Osteocyte (in vitro differentiated cells): ENCODE measurements at places on chromosomes 16 and 17. TPM values are rescaled to one million over a fixed set of nuclear protein-coding genes. Genes with fewer than 3 reads are reported as not detected.

DNA sequence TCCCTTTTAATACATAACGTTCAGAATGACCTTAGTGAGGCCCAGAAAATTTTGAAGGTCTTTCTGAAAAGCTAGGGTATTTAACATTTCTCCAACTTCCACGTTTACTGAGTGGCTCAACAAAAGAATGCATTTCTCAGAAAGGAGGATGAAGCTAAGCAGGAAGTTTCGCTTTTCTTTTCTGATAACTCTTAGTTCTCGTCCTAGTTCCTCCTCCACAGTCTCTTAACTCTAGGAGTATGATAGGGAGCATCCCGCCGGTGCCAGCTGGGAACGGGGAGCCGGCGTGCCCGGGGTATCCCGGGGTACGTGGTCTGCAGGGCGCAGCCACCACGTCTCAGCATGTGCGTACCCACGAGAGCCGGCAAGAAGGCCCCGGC, 363 bp downstream of the KARS1 start:
- H3K27ac ChIP-seq: peak overlapping the region; percentile 93
- no peaks in the 10 kb centered on the region for H3K27me3 ChIP-seq
- peaks cover 10% of the 10 kb centered on the region for H3K36me3 ChIP-seq
- H3K4me1 ChIP-seq: peaks cover 50% of the 10 kb centered on the region
- peak overlapping the region; percentile 92 for H3K4me3 ChIP-seq

- peaks cover 3% of the 10 kb centered on the region for H3K27me3 ChIP-seq
- no peak overlapping the region for H3K27ac ChIP-seq
- no peaks in the 10 kb centered on the region for H3K36me3 ChIP-seq
- no peak overlapping the region for H3K4me3 ChIP-seq
Observed at GRCh38 chr17:17645961-17646360, 35.3 kb upstream of the RAI1 start.

GRCh38 chr17:47929218-47930000, 12.0 kb upstream of the PNPO start:
- H3K27me3 ChIP-seq: no peaks in the 10 kb centered on the region
- no peak for DNase-seq
- H3K4me3 ChIP-seq: no peak overlapping the region
- H3K27ac ChIP-seq: no peak overlapping the region
- peaks cover 10% of the 10 kb centered on the region for H3K4me1 ChIP-seq

- no peak overlapping the region for H3K4me3 ChIP-seq
- H3K27me3 ChIP-seq: peaks cover 2% of the 10 kb centered on the region
- no peaks in the 10 kb centered on the region for H3K4me1 ChIP-seq
- H3K36me3 ChIP-seq: no peaks in the 10 kb centered on the region
Observed at GRCh38 chr16:7303660-7304200, 28.9 kb upstream of the RBFOX1 start.

DNA sequence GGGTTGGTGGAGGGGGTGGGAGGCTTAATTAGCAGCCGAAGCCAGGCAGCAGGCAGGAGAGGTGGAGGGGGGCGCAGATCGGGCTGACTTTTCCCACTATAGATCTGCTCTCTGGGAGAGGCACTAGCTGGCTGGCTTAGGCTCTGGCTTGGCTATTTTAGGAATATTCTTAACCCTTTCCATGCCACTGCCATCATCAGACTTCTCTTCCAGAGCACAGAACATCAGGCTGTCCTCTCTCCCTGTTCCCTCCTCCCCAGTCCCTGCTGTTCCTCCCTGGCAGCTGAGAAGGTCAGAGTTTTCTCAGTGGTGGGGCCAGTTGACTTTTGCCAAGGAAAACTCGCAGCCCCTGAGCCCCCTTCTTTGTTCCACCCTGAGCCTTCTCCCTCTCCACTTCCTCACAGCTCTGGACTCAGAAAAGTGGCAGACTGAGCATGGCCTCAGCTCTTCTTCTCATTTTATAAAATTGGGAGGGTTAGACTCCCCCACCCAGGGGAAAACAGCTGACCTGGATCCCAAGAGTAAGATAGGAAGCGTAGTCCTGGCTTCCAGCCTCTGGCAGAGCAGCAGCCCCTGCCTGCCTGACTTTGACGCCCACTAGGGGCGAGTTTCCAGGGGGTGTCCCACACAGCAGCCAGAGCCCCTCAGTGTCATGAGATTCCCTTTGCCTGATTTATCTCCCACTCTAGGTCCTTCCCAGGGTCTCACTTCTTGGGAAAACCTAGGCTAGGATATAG, 9.9 kb upstream of the C1QL1 start:
- H3K27me3 ChIP-seq: peaks cover 26% of the 10 kb centered on the region
- H3K4me1 ChIP-seq: peaks cover 11% of the 10 kb centered on the region
- no peak overlapping the region for H3K27ac ChIP-seq
- DNase-seq: no peak
- H3K36me3 ChIP-seq: no peaks in the 10 kb centered on the region

DNA sequence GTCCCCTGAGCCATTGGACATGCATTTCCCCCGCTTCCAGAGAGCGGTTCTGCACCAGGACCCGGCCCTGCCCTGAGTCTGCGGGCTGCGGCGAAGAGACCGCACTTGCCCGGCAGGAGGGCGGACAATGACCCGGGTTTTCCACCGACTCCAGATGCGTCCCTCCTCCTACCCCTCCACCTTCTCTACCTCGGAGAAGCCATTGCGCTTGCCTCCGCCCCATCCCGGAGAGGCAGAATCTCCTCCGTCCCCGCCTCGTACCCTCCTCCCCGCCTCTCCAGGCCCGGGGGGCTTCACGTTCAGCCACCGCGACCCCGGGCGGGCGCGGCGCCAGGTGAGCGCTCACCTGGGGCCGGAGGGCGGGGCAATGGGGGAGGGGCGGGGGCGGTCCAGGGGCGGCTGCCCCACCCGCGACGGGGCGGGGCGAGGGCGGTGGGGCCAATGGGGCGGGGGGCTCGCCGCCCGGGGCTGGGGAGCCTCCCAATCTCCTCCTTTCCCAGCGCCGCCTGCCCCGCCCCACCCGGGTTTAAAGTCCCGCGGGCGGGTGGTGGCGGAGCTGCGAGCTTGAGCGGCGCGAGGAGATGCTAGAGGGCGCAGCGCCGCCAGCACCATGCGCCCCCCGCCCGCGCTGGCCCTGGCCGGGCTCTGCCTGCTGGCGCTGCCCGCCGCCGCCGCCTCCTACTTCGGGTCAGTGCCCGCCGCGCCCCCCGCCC, at the start of gene WNT9B:
Gene WNT9B, plus strand, starts transcription at position 555 of the 713 bp plus-strand sequence. Its CDS starts 56 bp downstream, at position 611.
- peak within 1 kb of the TSS; percentile 67 for H3K4me3 ChIP-seq
- H3K27ac ChIP-seq: no peak within 1 kb of the TSS
- H3K27me3 ChIP-seq: peaks cover 72% of the 10 kb centered on the region
- H3K36me3 ChIP-seq: no peaks in the 10 kb centered on the region
- no peak for DNase-seq

DNA sequence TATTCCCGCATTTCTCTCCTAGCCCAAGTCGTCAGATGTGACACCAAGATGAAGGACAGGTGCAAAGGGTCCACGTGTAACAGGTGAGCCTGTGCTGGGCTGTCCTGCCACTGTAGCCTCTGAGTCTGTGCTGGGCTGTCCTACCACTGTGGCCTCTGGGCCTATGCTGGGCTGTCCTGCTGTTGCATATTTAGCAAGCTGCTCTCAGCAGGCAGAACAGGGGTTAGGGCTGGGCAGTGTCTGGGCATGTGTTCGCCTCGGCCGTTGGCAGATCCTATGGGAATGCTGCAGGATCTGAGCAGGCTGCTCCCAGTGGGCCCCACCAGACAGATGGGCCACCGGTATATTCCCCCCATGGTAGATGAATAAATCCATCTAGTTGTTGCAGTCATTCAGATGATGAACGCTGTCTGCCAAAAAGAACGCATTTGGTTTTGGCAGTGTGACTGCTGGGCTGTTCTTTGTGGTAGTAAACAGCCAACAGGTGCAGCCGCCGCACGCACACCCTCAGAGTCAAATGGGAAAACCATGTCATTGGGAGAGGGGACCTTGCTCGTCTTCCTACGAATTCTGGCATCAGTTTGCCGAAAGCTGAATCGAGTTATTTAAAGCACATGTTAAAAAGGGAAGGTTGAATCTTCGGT, 49.2 kb downstream of the CRISPLD2 start:
- H3K36me3 ChIP-seq: peaks cover 1% of the 10 kb centered on the region
- DNase-seq: no peak
- peaks cover 4% of the 10 kb centered on the region for H3K4me1 ChIP-seq

CCL3 gene
- not detected in 2 replicates for total RNA-seq

- no peaks in the 10 kb centered on the region for H3K36me3 ChIP-seq
- no peak overlapping the region for H3K4me3 ChIP-seq
- H3K4me1 ChIP-seq: peaks cover 5% of the 10 kb centered on the region
- peaks cover 6% of the 10 kb centered on the region for H3K27me3 ChIP-seq
- no peak for DNase-seq
Observed at GRCh38 chr17:69588827-69589239, 174.3 kb downstream of the MAP2K6 start.

DNA sequence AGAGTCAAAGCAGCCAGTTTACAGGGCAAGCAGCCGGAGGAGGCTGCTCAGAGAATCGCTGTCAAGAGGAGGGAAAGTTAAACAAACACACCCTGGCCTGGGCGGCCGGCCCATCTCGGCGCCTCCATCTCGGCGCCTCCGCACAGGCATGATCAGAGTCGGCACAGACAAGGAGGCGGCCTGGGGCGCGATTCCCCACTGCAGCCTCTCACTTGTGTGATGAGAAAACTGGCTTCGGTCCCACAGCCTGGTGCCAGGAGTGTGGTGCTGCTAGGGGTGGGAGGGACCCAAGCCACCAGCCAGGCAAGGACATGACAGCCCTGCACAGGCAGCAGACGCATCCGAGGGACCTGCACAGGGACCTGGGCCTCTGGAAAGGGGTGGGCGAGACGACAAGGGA, 17.7 kb downstream of the SLC38A10 start:
- H3K4me1 ChIP-seq: no peaks in the 10 kb centered on the region
- no peaks in the 10 kb centered on the region for H3K27me3 ChIP-seq
- DNase-seq: no peak
- H3K36me3 ChIP-seq: peaks cover 44% of the 10 kb centered on the region

- no peak for DNase-seq
- H3K27ac ChIP-seq: no peak overlapping the region
- no peaks in the 10 kb centered on the region for H3K36me3 ChIP-seq
- H3K4me3 ChIP-seq: no peak overlapping the region
- peaks cover 68% of the 10 kb centered on the region for H3K27me3 ChIP-seq
Observed at GRCh38 chr16:58345574-58346354, 46.5 kb upstream of the GINS3 start.

HIRIP3 gene
- 11.5 and 12.5 TPM in 2 replicates for total RNA-seq

DNA sequence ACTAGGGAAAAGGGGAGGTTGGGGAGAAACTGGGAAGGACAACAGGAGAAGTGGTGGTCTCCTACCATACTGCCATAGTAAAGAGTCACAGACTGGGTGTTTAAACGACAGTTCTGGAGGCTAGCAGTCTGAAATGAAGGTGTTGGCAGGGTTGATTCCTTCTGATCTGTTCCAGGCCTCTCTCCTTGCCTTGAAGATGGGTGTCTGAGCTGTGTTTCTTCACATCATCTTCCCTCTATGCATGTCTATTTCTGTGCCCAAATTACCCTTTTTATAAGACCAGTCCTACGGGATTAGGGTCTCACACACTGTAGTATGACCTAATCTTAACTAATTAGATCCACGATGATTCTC, 79.8 kb upstream of the TMEM97 start:
- no peak overlapping the region for H3K27ac ChIP-seq
- H3K4me3 ChIP-seq: no peak overlapping the region
- no peaks in the 10 kb centered on the region for H3K27me3 ChIP-seq
- no peaks in the 10 kb centered on the region for H3K4me1 ChIP-seq
- no peak for DNase-seq
- no peaks in the 10 kb centered on the region for H3K36me3 ChIP-seq
